ENCODE measurements at places on chromosomes 4 and X.

- DNase-seq: no peak
Observed at GRCh38 chr4:84968925-84969324, 2.4 kb upstream of the WDFY3 start.

- DNase-seq: peak; percentile 79
Observed at GRCh38 chrX:9995855-9996339, 28.7 kb downstream of the CLDN34 start.

GRCh38 chr4:93908778-93909177, 80.2 kb downstream of the ATOH1 start:
- no peak for DNase-seq

GRCh38 chr4:19026281-19026680, 1004.7 kb upstream of the LCORL start:
- DNase-seq: no peak

DNA sequence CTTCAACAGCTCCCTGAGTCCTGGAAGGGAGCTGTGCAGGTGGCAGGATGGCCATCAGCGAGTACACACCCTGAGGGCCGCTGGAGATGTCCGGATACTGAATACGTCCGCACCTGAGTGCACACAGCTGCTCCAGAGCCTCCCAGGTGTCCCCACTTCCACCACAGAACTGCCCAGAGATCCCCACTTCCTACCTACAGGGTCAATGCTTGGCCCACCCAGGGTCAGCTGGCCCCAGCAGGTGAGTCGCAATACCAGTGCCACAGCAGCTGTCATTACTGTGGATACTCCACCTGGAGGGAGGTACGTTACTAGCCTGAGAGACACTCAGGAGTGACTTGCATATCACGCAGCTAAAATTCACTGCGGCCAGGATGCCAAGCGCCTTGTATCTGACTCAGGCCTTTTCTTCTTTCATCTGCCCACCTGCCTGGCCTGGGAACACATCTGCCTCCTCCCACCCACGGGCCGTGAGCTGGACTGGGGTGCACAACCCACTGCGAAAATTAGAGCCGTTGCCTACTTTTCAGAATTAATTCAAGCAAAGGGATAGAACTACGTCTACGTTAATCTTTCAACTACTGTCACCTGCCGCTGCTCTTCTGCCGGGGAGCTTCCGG, 9.4 kb downstream of the C4orf50 start:
- DNase-seq: no peak

GRCh38 chrX:132909643-132910042, 48.8 kb downstream of the HS6ST2 start:
- DNase-seq: no peak

DNA sequence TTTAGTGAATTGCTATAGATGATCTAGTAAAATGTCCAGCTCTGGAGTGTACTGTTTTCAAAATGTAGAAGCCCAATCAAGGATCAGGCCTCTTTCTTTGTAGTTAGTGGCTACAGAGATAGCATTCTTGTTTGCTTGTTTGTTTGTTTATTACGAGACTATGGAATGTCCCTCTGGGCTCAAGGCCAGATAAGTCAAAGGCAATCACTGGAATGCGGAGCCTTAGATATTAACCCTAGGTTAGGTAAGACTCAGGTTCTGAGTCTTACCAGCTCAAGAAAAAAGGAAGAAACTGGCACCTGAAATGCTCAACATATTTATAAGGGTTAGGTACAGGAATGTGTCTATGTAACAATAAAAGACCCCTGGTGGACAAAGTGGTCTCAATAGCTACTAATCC, 261.5 kb downstream of the SLC7A11 start:
- no peak for DNase-seq

DNA sequence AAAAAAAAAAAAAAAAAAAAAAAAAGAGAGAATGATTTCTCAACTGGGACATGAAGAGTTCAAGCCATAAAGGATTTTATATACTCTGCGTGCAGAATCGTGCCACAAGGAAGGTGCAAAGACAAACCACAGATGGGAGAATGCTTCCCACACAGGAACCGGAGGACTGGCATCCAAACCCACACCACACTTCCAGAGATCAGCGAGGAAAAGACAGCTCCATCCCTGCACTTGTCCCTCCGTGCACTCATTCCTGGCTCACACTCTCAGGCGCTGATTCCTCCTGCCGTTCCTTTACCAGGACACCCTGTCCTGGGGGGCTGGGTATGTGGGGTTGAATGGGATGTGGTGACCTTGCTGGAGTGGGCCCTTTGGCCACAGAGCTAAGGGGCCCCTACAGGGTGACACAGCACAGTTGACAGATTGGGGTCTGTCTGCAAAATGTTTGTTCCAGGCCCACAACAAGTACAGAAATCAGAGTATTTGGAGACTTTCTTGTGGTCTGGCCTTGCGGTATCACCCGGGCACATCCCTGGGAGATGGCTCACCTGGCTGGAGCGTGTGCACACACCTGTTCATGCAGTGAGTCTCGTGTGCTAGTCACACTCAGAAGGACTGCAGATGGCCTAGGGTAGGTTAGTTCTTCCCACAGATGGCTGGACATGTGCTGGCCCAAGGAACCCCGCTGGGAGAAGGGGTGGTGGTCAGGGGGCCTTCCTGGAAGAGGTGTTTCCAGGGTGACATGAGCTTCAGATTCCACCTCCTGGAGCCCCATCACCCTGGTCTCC, 55.4 kb upstream of the GPR78 start:
- DNase-seq: no peak

GRCh38 chr4:175106301-175106700, 188.1 kb downstream of the ADAM29 start:
- no peak for DNase-seq

DNA sequence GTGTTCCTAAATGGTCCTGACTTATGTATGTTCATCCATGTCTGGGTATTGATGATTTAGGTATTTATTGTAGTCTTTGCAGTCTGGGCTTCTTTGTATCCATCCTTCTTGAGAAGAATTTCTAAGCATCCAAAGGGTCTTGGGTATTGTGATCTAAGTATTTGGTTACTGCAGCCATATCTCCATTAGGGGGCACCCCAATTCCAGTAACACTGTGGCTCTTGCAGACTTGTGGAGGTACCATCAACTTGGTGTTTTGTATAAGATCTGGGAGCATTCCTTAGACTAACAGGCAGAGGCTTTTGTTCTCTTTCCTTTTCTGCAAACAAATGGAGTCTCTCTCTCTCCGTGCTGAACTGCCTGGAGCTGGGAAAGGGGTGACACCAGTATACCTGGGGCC, 113.7 kb upstream of the NEXMIF start:
- no peak for DNase-seq

GRCh38 chr4:54077812-54078211, 13.4 kb upstream of the CHIC2 start:
- DNase-seq: no peak

- DNase-seq: no peak
Observed at GRCh38 chr4:26288355-26288909, 32.4 kb upstream of the RBPJ start.

DNA sequence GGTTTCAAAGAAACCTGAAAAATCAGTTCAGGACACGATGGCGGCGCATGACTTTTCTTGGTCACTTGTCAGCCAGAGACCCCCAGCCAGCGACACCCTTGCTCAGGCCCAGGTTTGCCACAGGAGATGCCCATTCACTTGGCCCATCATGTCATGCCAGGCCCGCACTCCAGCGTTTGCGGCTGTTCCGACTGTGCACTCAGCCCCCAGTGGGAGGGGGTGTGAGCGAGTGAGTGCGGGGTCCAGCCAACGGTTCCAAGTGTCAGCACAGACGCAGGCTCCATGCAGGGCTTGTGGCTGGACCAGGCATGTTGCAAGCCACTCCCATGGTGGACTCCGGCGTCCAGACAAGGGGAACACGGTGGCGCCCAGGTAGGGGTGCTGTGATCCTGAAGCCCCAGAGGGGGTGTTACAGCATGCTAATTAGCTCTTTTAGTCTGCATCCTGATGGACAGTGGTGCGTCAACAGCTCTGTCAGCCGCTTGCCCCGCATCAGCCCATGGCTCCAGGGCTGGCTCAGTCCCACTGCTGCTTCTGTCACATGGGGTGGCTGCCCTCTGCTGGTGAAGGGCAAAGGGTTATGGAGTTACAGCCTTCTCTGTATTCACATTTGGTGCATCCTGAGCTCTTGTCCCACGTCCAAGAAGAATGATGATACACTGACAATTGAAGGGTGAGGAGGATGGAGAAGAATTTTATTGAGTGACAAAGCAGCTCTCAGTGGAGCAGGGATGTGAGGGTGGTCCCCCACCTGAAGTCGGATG, 3.7 kb upstream of the MAEA start:
- no peak for DNase-seq

GRCh38 chr4:75708218-75708691, 16.1 kb upstream of the USO1 start:
- DNase-seq: no peak

- DNase-seq: no peak
Observed at GRCh38 chr4:56806666-56807065, 14.8 kb downstream of the SPINK2 start.

Measured in nephron progenitor cell (in vitro differentiated cells).